ENCODE measurements at places on chromosomes 2 and 18. TPM values are rescaled to one million over a fixed set of nuclear protein-coding genes. Genes with fewer than 3 reads are reported as not detected.

The PAX8 gene
- total RNA-seq, result 0.37 TPM

The GNLY gene
- not detected for total RNA-seq

The KCNJ3 gene
- 46.5 TPM for total RNA-seq

The EGR4 gene
- not detected for total RNA-seq

The MYO3B gene
- not detected for total RNA-seq

The PLCL1 gene
- total RNA-seq, result 26.8 TPM

The KCNIP3 gene
- total RNA-seq, result 4.0 TPM

The GPR35 gene
- 0.56 TPM for total RNA-seq

The PRSS56 gene
- total RNA-seq, result not detected

The TNFRSF11A gene
- total RNA-seq, result 0.56 TPM

The CAVIN2 gene
- 263 TPM for total RNA-seq

The MC4R gene
- total RNA-seq, result not detected
